ENCODE measurements at places on chromosomes 7 and 10. TPM values are rescaled to one million over a fixed set of nuclear protein-coding genes. Genes with fewer than 3 reads are reported as not detected.

The PNLIPRP3 gene
- not detected for polyA plus RNA-seq

The NME8 gene
- not detected for polyA plus RNA-seq

- no peaks in the 10 kb centered on the region for H3K4me1 ChIP-seq
- H3K36me3 ChIP-seq: no peaks in the 10 kb centered on the region
- no peak for DNase-seq
- no peaks in the 10 kb centered on the region for H3K27me3 ChIP-seq
- H3K27ac ChIP-seq: no peak overlapping the region
- H3K4me3 ChIP-seq: no peak overlapping the region
Measured at GRCh38 chr10:28082885-28083284, 84.0 kb upstream of the ODAD2 start.

The LRRN3 gene
- 2.1 TPM for polyA plus RNA-seq

DNA sequence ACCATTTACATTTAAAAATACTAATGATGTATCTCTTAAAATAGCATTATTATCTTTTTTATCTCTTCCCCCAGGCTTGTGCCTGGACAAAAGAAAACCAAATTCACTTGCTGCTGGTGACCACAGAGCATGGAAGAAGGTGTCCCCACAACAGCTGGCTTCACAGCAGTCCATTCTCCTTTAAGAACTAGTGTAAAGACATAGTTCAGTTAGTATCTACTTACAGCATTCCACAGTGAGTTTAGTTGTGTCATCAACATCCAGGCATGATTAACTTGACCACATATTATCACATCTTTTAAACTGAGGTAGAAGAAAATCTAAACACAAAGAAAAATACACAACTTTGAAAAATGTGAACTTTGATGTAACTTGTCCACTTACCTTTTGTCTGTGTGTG, 55.0 kb downstream of the LRRC17 start:
- no peak for DNase-seq
- H3K27me3 ChIP-seq: no peaks in the 10 kb centered on the region
- peaks cover 6% of the 10 kb centered on the region for H3K4me1 ChIP-seq
- no peak overlapping the region for H3K4me3 ChIP-seq
- H3K27ac ChIP-seq: no peak overlapping the region
- no peaks in the 10 kb centered on the region for H3K36me3 ChIP-seq

DNA sequence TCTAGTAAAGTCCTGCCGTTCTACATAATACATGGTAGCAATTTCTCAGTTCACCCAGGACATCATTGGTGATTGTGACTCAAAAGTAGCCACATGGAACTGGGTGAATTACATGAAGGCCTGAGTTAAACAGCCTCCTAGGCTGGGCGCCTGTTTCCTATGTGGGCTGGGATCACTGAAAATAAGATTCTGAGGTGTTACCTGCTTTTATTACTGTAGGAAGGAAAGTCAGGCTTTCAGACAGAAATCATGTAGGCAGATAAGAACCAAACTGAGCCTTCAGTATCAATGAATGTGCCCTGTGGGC, 160.4 kb downstream of the CAMK1D start:
- no peak overlapping the region for H3K27ac ChIP-seq
- H3K27me3 ChIP-seq: no peaks in the 10 kb centered on the region

The WNT16 gene
- 0.10 TPM for polyA plus RNA-seq

The NRG3 gene
- polyA plus RNA-seq: 0.11 TPM

The NUTM2B gene
- 0.25 TPM for polyA plus RNA-seq

DNA sequence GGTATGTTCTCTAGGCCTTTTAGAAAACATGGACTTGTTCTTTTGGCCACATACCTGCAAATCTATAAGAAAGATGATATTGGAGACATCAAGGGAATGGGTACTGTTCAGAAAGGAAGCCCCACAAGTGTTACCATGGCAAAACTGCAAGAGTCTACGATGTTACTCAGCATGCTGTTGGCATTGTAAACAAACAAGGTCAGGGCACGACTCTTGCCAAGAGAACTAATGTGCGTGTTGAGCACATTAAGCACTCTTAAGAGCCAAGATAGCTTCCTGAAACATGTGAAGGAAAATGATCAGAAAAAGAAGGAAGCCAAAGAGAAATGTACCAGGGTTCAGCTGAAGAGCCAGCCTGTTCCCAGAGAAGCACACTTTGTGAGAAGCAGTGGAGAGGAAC, 37.1 kb downstream of the SDK1 start:
- DNase-seq: no peak
- H3K27me3 ChIP-seq: no peaks in the 10 kb centered on the region
- no peak overlapping the region for H3K4me3 ChIP-seq
- H3K27ac ChIP-seq: no peak overlapping the region
- H3K4me1 ChIP-seq: no peaks in the 10 kb centered on the region

DNA sequence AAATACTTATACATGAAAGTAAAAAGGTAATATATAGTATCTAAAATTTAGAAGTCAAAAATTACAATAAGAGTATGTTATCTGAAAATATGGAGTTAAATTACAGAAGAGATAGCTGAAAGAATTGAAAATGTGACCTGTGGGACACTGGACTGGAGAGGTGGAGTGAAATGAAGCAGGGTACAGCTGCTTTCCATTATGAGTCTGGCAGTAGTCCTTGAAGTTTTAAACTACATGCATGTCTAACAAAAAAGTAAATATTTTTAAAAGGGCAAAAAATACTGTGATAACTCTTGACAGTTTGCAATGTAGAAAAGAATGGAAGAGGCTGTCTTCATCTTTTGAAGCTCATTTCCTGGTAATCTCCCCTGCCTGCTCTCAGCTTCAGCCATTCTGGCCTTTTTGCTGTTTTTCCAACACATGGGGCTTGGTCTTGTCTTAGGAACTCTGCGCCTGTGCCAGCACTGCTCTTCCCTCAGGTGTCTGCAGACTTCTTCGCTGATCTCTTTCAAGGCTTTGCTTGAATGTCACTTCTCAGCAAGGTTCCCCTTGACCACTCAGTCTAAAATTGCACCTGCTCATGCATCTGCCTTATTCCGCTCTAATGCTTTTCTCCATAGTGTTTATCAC, 36.9 kb downstream of the PTPRZ1 start:
- no peaks in the 10 kb centered on the region for H3K4me1 ChIP-seq
- H3K36me3 ChIP-seq: no peaks in the 10 kb centered on the region
- peaks cover 23% of the 10 kb centered on the region for H3K27me3 ChIP-seq
- DNase-seq: no peak
- no peak overlapping the region for H3K4me3 ChIP-seq
- H3K27ac ChIP-seq: no peak overlapping the region

GRCh38 chr10:123132576-123133477, 2.9 kb upstream of the HMX3 start:
- no peak overlapping the region for H3K27ac ChIP-seq
- no peaks in the 10 kb centered on the region for H3K36me3 ChIP-seq
- no peaks in the 10 kb centered on the region for H3K4me1 ChIP-seq

GRCh38 chr10:59694936-59695335, 14.7 kb downstream of the SLC16A9 start:
- no peaks in the 10 kb centered on the region for H3K36me3 ChIP-seq
- no peak for DNase-seq
- H3K4me3 ChIP-seq: no peak overlapping the region
- no peak overlapping the region for H3K27ac ChIP-seq
- no peaks in the 10 kb centered on the region for H3K4me1 ChIP-seq
- no peaks in the 10 kb centered on the region for H3K27me3 ChIP-seq

- H3K27ac ChIP-seq: peak overlapping the region; percentile 79
- 0 out of 2 replicates have a peak, but pooled peaks cover 6% of the 10 kb centered on the region for H3K4me1 ChIP-seq
- no peaks in the 10 kb centered on the region for H3K36me3 ChIP-seq
- peak overlapping the region; percentile 82 for H3K4me3 ChIP-seq
- peak; percentile 93 for DNase-seq
- H3K27me3 ChIP-seq: no peaks in the 10 kb centered on the region
Measured at GRCh38 chr10:122112625-122113160, 123.7 kb downstream of the TACC2 start.

GRCh38 chr7:146176860-146177259, 60.3 kb downstream of the CNTNAP2 start:
- H3K36me3 ChIP-seq: no peaks in the 10 kb centered on the region
- no peak overlapping the region for H3K4me3 ChIP-seq
- H3K27ac ChIP-seq: no peak overlapping the region
- H3K4me1 ChIP-seq: no peaks in the 10 kb centered on the region
- H3K27me3 ChIP-seq: no peaks in the 10 kb centered on the region

GRCh38 chr10:10663622-10664021, 354.1 kb upstream of the CELF2 start:
- H3K27me3 ChIP-seq: no peaks in the 10 kb centered on the region
- no peak overlapping the region for H3K27ac ChIP-seq
- DNase-seq: no peak
- no peak overlapping the region for H3K4me3 ChIP-seq
- no peaks in the 10 kb centered on the region for H3K4me1 ChIP-seq
- H3K36me3 ChIP-seq: no peaks in the 10 kb centered on the region

- peak overlapping the region; percentile 26 for H3K27ac ChIP-seq
- H3K4me3 ChIP-seq: no peak overlapping the region
- no peaks in the 10 kb centered on the region for H3K36me3 ChIP-seq
- H3K4me1 ChIP-seq: no peaks in the 10 kb centered on the region
- no peak for DNase-seq
- H3K27me3 ChIP-seq: no peaks in the 10 kb centered on the region
Measured at GRCh38 chr7:84251277-84251781, 56.7 kb upstream of the SEMA3A start.

The MSS51 gene
- polyA plus RNA-seq: 0.95 TPM

GRCh38 chr7:158314394-158314793, 273.2 kb downstream of the PTPRN2 start:
- H3K27me3 ChIP-seq: no peaks in the 10 kb centered on the region
- no peaks in the 10 kb centered on the region for H3K4me1 ChIP-seq
- H3K4me3 ChIP-seq: no peak overlapping the region

- no peak overlapping the region for H3K4me3 ChIP-seq
- H3K27ac ChIP-seq: no peak overlapping the region
- no peaks in the 10 kb centered on the region for H3K4me1 ChIP-seq
- DNase-seq: no peak
- H3K27me3 ChIP-seq: no peaks in the 10 kb centered on the region
- no peaks in the 10 kb centered on the region for H3K36me3 ChIP-seq
Measured at GRCh38 chr10:1465418-1465911, 271.9 kb downstream of the ADARB2 start.

DNA sequence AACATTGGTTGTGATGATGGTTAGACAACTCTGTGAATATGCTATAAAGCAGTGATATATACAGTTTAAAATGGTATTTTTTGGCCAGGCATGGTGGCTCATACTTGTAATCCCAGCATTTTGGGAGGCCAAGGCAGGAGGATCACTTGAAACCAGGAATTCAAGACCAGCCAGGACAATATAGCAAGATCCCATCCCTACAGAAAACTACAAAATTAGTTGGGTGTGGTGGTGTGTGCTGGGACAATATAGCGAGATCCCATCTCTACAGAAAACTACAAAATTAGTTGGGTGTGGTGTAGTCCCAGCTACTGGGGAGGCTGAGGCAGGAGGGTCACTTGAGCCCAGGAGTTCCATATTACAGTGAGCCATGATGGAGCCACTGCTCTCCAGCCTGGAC, 27.5 kb upstream of the MSMB start:
- no peak for DNase-seq
- H3K4me3 ChIP-seq: no peak overlapping the region
- no peaks in the 10 kb centered on the region for H3K36me3 ChIP-seq
- H3K27me3 ChIP-seq: no peaks in the 10 kb centered on the region
- no peaks in the 10 kb centered on the region for H3K4me1 ChIP-seq

The AZGP1 gene
- 0.15 TPM for polyA plus RNA-seq

The PON1 gene
- not detected for polyA plus RNA-seq
